ENCODE measurements at places on chromosomes 4 and X.

GRCh38 chrX:139851730-139852129 is 81.1 kb downstream of the ATP11C start:
- peak; percentile 86 for DNase-seq

- DNase-seq = peak; percentile 31
Measured at GRCh38 chrX:109632906-109633504, 8.0 kb upstream of the KCNE5 start.

DNA sequence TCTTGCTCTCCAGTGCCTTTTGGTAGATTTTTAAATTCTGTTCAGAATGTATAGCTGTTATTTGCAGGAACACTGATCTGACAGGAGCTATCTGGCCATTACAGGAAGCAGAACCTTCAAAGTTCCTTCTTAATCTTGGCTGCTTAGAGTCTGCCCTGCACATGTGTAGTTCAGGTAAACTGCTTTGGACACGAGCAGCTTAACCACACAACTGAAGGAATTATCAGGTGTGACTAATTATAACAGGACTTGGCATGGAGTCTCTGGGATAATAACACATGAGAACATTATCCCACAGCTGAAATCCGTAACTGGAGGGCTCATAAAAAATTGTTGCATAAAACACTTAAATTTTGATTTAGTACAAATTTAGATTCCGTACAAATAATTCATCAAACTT is 11.6 kb upstream of the ING2 start:
- no peak for DNase-seq

DNA sequence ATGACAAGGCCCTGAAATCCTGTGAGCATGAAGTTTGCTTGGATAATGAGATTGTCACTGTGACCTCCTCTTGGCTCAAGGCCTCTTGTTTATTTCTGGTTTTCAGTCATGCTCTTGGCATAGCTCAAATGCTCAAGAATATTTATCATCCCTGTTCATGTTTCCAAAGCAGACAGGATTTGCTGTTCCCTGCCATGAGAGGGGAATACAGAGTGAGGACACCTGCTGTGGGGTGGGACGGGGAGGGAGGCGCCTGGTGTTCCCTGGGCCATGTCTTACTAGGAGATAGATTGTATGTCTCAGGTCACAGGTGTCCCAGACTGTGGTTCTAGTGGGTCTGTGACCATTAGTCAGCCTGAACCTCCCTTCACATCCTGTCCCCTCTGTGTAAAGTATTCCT is 34.9 kb upstream of the SH3RF1 start:
- no peak for DNase-seq

- peak; percentile 75 for DNase-seq
Measured at GRCh38 chr4:134201216-134202161, at the start of gene PABPC4L. PABPC4L (minus strand) TSS chr4:134201789; CDS start chr4:134201019, 770 bp downstream.

All from fibroblast of skin of right biceps (primary cell).